ENCODE measurements at places on chromosomes 13 and 19.

GRCh38 chr13:23427342-23427843 lies 6.1 kb downstream of the SACS start:
- DNase-seq: peak; percentile 93

DNA sequence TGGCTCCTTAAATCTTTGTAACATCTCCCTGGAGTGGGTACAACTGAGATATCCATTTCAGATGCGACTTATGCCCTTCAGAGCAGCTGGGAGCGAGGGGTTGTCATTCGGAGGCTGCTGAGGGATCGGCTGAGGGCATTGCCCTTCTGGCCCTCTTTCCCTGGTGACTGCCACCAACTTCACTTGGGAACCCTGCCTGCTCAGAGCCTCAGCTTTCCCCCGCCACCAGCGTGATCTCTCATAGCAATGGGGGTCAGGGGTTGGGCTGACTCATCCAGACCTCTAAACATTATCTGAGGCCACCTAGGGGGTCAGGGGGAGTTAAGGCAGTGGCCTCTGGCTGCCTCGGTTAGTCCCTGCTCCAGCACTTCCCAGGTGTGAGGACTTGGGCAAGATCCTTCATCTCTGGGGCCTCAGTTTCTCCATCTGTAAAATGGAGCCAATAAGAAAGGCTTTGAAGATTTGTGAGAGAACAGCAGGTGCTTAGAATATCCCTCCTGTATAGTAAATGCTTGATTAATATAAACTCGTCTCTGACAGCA lies 1.1 kb downstream of the PRX start:
- no peak for DNase-seq

GRCh38 chr13:23754997-23755396 lies 134.2 kb downstream of the MIPEP start:
- DNase-seq: no peak

DNA sequence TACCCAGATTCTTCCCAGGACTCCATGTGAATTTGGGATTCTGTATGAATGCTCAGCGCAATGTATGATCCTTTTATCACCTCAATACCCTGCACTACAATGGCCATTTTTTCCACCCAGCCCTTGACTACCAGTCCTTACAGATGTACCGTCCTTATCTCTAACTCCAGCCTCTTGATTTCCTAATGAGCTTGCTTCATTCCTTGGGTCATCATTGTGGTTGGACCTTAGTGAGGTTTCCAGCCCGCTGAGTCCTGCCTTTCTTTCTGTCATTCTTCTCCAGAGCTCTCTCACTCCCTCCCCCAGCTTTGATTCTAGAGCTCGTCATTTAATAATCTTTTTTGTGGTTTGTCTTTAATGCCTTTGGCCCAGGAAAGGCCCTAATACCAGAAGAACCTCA lies 438.5 kb downstream of the ZNF536 start:
- no peak for DNase-seq

Data from sigmoid colon (tissue), 7 donors.